ENCODE measurements at places on chromosomes 7 and 10.
A peak's percentile ranks its signal among the peaks of the same experiment; 100 is the strongest.

- DNase-seq: no peak
Measured at GRCh38 chr10:8052956-8053445, 1.5 kb upstream of the GATA3 start.

DNA sequence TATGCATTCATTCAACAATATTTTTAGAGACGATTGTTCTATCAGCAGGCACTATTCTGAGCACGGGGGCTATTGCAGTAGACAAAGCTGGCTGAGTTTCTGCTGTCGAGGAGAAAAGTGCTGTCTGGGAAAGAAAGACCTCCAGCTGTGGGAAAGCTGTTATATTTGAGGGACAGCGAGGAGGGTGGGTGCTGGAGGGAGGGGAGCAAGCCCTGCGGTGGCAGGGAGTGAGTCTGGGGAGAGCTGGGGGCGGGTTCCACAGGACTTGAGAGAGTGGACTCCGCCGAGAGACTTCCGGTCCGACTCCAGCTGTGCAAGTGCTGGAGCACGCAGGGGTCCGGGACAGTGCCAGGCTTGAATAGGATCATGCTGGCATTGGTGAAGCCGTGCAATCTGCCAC lies 602.1 kb upstream of the FOXK1 start:
- no peak for DNase-seq

DNA sequence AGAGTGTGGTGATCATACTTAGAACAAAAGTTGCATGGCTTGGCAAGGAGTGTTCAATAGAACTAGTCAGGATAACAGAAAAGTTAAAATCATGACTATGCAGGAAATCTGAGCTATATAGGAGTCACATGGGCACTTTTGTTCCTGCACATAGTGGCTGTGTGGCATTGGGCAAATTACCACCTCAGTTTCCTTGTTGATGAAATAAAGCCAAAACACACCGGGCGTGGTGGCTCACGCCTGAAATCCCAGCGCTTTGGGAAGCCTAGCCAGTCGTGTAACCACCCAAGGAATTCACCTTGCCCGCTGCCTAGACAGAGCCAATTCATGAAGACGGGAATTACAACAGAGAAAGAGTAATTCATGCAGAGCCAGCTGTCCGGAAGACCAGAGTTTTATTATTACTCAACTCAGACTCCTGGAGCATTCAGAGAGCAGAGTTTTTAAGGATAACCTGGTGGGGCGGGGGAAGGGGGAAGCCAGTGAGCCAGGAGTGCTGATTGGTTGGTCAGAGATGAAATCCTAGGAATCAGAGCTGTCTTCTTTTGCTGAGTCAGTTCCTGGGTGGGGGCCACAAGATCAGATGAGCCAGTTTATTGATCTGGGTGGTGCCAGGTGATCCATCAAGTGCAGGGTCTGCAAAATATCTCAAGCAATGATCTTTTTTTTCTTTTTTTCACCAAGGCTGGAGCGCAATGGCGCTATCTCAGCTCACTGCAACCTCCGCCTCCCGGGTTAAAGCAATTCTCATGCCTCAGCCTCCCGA lies 6.4 kb upstream of the MKRN1 start:
- DNase-seq: no peak

DNA sequence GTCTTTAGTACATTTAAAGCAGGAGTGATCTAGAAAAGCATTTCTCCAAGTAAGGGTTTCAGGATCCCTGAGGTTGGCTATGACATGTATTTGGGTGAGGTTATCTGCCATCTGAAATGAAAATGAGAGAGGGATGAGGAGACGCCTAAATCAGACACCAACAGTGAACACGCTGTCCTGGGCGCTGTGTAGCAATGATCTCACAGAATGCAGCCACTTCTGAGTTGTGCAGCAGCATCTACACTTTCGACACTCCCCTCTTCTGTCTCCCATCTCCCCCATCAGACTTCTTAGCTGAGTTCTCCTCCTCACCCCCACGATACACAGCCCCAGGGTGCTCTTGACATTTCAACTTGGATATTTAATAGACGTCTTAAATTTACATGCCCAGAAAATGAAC lies 95.4 kb downstream of the SVIL start:
- no peak for DNase-seq

DNA sequence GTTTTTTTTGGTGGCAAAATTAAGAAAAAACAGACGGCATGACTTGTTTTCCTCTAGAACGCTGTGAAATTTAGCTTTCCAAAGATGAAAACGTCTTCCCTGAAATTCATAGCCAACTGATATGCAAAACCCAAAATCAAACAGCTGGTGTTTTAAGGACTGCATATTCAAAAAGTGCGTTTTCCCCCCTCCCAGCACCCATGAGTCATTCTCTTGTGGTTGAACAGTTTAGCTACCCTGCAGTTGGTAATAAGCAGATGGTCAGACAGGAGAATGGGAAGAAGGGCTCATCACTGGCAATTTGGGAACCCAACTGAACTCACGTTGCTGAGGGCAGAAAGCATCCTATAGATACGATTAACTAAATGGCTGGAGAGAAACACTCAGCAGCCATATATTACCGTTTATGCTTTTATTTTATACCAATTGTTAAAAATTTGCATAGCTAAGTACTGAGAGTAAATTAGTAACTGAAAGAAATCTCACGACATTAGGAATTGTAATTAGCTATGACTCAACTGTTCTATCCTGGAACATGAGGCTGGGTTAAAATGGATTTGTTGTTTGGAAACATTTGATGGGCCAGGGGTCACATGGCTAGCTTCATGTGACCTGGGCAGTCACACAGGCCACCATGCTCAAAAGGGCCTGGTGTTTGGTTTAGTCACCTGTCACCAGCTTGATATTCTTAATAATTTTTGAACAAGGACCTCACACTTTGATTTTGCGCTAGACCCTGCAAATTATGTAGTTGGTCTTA lies 343.1 kb downstream of the PHTF2 start:
- peak; percentile 66 for DNase-seq

DNA sequence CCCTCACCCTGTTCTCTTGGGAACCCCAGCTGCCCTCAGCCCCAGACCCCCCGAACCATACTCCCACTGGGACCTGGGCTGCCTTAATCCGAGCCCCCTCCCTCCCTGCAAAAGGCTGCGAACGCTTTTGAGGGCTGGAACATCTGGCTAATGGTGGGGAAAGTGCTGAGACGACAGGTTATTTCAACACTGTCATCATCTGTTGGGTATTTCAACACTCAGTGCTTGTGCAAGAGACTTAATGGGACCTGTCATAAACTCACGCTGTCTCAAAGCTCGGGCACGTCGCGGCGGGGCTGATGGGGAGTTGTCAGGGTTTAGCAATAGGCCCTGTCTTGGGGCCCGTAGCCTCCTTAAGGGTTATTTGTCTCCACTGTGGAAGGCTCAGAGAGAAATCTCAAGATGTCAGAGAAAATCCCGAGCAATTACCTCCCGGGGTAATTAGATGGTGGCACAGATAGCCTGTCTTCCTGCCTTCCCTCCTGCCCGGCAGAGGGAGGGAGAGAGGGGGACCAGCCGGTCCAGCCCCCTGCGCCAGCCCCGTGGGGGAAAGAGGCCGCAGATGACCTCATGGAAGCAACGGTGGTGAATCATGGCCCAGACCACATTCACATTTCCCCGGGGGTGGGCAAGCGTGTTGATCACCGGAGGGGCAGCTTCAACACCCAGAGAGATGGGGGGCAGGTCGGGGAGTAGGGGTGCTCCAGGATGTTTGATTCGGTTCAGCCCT lies 88.7 kb upstream of the MYL10 start:
- peak; percentile 77 for DNase-seq
